ENCODE measurements at places on chromosomes 2 and 18.
A peak's percentile ranks its signal among the peaks of the same experiment; 100 is the strongest.

GRCh38 chr2:29106980-29107388 is 8.2 kb upstream of the CLIP4 start:
- DNase-seq: no peak

DNA sequence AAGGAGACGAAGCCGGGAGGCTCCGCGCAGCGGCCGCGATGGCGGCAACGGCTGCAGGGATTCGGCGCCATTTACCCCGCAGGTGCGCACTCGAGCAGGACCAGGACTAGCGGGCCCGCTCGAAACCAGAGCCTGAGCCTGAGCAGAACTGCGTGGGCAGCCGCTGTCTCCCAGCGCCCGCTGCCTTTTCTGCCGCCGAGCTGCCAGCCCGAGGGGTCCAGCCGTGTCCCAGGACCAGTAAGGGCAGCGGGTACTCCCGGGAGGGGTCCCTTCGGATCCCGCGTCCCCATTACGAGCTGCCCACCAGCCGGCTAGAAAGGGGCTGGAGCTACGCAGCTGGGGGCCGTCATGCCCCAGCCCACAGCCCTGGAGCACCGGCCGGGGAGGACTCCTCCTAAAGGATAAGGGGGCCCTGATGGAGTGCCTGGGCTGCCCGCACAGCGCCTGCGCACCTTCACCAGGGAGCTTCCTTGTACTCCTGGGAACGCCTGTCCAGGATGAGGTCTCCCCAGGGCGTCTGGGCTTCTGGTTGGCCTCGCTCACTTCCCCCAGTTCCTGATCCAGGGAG is 9.9 kb downstream of the ALPP start:
- no peak for DNase-seq

DNA sequence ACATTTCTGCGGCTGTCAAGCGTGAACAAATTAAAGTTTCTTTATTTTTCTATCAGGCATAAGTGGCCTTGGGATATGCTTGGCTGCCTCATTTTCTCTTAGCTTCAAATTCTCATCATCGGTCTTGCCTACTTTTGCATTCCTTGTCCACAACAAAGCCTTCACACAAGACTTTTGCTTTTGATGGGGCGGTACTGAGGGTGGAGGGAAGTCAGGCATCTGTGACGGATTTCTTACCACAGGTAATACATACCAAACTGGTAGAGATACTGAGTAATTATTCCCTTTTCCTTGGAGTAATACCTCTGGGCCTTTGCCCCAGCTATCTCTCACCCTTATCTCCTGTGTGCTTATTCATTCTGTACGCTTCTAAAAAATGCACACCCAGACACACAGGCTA is 468.3 kb upstream of the RGPD4 start:
- no peak for DNase-seq

GRCh38 chr2:208392300-208392699 is 14.3 kb upstream of the PTH2R start:
- no peak for DNase-seq

GRCh38 chr2:237913193-237913917 is 53.5 kb upstream of the UBE2F start:
- no peak for DNase-seq

DNA sequence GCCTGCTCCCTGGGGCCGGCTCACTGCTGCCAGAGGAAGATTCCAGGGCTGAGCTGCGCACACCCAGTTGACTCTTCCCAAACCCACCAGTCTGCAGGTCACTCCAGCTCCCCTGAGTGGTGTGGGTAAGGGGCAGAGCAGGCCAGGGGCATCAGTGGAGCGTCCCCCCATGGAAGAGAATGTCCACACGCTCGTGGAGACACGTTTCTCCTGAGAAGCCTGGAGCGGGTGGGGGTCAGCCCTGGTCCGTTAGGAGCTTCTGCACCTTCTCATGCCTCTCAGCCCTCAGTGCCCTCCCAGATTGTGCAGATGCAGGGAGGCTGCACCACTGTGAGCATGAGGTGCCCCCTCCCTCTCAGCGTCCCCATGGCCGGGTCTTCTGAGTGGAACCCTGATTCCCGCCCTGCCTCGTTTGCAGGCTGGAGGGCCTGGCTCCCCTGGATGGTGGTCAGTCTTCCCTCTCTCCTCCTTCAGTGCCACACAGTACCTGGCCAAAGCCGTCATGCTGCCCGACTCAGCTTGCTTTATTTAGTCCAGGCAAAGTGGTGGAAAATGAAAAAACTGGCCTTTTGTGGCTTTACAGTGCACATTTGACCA is 37.0 kb downstream of the TWIST2 start:
- no peak for DNase-seq

DNA sequence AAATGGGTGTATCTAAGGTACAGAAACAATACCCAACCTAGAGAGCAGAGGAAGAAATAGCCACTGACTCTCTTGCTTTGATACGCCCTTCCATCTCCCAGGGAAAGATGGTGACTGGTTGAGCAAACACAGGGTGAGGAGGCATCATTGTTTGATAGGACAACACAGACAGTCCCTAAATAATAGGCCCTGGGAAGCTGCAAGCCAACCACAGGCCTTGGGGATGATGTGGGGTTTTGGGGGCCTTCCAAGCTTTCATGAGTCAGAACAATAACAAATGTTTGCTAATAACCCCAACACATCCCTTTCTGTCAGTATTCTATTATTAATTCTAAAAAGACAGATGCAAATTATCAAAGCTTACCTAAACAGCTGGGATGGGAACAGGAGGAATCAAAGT is 9.8 kb downstream of the LGALSL start:
- no peak for DNase-seq

GRCh38 chr2:152385650-152386049 is 50.7 kb downstream of the FMNL2 start:
- no peak for DNase-seq

GRCh38 chr2:231611273-231612108 is 18.8 kb downstream of the TEX44 start:
- peak; percentile 32 for DNase-seq

DNA sequence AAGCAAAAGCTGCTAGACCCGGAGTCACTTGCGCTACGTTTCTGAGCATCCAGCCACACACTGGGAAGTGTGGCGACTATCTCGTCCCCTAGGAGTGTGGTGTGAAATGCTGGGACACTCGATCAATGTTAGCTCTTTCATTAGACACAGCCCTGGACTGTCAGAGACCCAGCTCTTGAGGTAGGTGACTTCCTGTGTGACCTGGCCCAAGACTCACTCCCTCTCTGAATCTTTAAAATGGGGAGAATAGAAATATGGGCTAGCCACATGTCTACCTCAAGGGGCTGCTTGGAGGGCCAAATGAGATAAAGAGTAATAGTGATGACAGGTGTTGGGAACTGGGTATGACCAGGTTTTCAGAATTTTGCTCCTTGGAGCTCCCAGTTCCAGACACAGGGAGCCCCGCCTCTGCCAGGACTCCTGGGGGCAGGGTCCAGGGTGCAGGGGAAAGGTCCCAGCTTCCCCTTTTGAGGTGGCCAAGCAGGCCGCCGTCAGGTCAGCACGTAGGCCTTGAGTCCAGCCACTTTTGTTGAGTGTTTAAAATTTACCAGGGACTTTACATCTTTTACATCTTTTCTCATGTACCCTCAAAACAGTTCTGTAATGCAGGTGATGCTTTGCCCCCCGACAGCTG is 36.0 kb downstream of the CTIF start:
- no peak for DNase-seq

GRCh38 chr18:35193316-35193715 is 47.5 kb upstream of the ZNF397 start:
- DNase-seq: no peak

DNA sequence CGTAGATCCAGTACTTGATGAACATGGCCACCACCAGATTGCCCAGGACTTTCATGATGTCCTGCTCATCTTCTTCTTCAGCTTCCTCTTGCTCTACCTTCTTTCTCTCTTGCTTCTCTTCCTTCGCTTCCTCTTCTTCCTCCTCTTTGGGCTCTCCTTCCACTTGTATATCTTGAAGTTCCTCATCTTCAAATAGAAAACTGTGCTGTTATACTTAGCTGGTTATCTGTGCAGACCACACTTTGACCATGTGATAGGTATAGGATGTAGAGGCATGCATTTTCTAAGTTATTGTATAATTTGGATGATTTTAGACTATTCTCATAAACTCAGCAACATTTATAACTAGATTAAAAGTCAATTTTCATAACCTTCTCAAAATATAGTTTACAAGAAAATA is 263.4 kb downstream of the NAPG start:
- DNase-seq: no peak

- DNase-seq: no peak
Observed at GRCh38 chr2:132568656-132569055, 101.3 kb downstream of the LYPD1 start.

DNA sequence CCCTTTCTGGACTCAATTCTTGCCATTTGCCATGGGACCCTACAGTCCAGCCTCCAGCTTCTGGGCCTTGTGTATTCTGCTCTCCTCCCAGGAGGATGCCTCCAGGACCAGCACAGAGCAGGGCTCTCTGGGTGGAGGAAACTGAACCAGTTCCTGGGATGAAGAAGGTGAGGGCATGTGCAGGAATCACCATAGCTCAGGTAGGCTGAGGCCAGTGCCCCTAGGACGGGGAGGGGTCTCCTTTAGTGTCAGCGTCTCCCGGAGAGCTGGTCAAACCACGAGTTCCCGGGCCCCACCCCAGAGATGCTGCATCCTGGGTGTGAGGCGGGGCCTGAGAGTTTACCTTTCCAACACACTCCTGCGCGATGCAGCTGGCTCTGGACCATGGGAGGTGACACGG is 5.8 kb upstream of the PRELID3A start:
- no peak for DNase-seq

GRCh38 chr2:64085936-64086335 is 58.3 kb downstream of the PELI1 start:
- no peak for DNase-seq

DNA sequence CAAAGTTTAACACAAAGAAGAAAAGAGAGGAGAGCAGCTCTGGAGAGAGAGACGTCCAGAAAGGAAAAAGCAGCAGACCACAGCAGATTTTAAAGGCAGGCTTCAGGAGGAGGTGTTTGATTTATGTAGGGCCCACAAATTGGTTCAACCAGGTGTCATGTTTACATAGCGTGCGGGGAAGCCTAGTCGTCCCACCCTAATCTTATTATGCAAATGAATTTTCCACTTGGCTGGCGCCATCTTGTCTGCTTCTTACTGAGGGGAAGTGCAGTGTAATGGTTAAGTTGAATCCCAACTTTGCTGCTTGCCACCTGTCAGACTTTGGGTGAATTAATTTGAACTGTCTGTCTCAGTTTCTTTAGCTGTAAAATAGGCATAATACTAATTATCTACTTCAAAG is 282.4 kb upstream of the CYRIA start:
- no peak for DNase-seq

Measured in stimulated activated CD8-positive, alpha-beta memory T cell treated with anti-CD3 and anti-CD28 coated beads, Interleukin-4, amount 100 ng/mL, for 4 hours (primary cell).